AG04449 (cell line): ENCODE measurements at places on chromosomes 3 and 15.

DNA sequence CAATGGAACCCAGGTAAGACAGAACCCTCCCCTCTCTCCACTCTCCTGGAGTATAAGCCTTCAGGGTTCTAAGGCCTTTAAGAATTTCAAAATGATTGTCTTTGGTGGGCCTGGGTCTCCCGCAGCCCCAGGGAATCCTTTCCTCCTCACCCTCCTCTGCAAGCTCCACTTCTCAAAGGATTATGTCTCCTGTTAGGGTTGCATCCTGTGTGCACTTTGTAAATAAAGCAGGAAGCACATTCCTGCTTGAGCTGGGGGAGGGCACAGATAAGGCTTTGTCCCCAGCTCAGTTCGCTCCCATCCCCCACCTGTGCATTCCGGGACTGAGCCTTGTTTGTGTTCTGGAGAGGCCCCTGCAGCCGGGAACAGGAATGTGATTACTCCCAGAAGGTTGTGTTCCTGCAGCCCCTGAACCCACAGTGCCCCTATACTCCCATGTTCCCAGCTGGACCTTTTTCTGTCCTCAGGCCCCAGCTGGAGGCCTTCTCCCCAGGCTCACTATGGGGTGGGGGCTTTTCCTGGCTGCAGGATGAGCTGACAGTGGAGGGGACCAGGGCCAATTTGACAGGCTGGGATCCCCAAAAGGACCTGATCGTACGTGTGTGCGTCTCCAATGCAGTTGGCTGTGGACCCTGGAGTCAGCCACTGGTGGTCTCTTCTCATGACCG lies 9.5 kb downstream of the TYRO3 start:
- no peak for DNase-seq

DNA sequence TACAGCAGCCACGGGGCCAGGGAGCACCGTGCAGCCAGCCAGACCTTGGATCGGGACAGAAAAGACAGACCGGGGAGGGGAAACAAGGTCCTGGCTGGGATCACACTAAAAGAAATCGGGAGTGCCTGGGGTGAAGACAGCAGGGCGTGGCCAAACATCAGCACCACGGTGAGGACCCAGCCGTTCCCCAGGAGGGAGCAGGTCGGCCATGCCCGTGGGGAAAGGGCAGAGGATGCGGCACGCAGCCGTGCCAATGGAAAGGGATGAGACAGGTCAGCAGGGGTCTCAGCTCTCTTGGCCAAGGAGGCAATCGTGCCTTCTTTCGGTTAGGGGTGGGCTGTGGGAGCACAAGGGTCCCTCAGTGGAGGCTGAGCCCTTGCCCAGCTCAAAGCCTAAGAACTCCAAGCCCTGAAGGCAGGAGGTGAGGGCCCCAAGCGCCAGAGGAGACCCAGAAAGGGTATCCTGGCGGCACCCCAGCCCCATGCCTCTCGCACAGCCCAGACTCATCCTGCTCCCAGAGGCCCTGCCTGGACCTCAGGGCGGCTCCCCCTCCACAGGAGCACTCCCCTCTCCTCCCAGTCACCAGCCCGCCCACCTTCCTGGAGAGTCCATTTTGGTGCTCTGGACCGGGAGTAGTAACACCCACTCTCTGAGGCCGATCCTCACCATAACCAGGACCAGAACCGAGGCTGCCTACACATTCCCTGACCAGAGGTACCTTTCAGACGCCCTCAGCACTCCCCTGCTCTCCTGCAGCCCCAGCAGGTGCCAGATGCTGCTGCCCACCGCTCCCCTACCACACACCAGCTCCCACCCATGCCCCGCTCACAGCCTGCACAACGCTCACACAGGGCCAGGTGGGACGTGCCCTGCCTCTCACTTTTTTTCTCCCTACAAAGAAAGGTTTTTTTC lies 23.2 kb upstream of the OCA2 start:
- no peak for DNase-seq

DNA sequence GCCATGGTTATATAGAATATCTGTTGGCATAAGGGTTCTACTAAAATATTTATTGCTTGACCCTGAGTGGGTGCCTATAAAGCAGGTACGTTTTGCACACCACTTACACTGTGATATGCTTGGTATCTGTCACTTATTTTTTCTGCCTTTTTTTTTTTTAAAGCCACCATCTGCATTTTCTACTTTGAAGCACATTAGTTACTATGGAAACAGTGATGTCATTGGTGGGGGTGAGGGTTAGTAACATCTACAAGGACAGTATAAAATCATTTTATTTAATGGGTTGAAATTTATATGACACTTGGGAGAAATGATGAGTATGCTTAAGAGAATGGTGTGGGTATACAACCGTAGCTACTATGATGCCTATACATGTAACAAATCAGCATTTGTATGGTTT lies 25.6 kb downstream of the SLCO3A1 start:
- DNase-seq = no peak

DNA sequence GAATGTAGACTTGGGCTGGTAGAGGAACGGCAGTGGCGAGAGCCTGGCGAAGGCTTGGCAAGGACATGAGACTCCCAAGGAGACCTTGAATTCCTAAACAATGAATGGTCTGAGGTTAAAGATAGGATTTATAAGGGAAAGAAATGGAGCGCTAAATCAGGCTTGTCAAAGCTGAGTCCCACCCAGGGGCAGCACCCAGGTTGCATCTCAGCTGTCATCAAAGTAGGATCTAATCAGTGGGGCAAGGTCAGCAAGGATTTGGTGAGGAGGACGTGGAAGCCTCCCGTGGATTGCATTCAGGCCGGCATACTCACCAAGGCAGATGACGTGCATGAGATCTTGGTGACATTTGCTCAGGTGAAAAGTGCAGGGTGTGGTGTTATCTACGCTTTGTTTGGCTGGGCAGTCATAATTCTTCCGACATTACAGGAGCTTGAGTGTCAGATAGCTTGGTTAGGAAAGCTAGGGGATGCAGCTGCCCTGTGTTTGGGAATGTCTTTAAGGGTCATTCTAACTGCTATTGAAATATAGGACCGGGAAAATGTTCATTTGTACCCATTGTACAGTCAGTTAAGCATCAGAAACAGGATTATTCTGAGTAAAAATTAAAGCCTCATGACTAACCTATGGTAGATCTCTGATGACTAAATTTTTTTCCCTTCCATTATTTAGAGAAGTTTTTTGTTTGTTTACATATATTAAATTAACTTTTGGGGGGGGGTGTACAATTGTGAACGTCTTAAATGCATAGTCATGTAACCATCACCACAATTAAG lies 99.4 kb upstream of the TSC22D2 start:
- DNase-seq = no peak

DNA sequence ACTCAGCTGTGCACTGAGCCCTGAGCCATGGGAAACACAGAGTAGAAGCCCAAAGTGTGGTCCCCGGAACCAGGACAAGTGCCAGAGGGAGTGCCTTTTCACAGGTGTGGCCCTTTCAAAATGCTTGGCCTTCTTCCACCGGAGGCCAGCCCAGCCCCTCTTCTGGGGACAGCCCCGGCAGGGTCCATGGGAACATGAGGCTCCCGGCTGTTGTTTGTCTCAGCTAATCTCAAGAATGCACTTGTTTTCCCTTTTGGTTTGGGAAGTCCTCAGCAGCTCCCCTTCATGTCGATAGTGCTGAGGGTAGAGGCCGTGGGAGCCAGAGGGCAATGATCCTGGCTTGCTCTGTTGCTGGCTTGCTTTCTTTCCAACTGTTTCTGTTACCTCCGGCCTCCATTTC lies 91.1 kb upstream of the MRPS22 start:
- no peak for DNase-seq

DNA sequence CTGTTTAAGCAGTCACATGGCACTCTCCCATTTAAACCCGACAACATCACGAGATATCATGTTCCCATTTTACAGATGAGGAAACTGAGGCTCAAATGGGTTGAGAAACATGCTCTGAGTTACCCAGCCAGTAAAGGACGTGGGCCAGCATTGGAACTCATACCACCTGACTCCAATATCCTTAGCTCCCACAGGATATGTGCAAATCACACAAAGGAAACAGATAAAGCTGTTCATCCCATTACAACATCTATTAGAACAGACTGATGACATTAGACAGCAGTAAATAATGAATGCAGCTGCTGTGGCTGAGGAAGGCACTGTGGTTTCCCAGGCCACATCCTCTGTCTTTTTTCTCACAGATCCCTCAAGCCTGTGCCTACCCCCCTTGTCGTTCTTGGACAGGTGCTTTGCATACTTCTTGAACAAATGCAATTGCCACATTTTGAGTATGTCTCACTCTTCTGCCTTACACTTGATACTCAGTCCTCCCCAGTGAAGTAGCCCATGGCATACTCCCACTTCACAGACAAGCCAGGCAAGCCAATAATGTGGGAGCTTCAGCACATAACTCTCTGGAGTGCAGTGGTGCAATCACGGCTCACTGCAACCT lies 17.7 kb downstream of the FRMD4B start:
- no peak for DNase-seq

GRCh38 chr3:10703875-10704274 lies 112.2 kb upstream of the SLC6A11 start:
- DNase-seq = peak; percentile 7

DNA sequence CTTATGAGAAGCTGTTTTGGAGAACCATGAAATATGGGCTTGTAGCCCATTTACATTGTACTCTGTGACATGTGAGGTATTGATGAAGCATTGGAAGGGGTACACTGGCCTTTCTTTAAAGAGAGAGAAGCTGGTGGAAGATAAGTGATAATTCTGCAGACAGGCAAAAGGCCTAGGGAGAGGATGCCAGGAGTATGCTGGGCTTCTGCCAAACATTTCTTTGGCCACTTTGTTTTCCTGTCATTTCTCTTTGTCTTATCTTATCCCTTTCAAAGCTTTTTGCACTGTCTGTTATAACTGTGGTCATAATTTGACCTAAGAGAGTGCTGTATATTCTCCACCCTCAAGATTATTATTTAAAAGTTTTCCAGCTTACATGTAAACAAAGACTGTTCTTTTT lies 109.6 kb upstream of the SEMA6D start:
- DNase-seq = no peak

GRCh38 chr15:20340931-20341661 lies 200.5 kb downstream of the GOLGA6L6 start:
- DNase-seq = no peak

DNA sequence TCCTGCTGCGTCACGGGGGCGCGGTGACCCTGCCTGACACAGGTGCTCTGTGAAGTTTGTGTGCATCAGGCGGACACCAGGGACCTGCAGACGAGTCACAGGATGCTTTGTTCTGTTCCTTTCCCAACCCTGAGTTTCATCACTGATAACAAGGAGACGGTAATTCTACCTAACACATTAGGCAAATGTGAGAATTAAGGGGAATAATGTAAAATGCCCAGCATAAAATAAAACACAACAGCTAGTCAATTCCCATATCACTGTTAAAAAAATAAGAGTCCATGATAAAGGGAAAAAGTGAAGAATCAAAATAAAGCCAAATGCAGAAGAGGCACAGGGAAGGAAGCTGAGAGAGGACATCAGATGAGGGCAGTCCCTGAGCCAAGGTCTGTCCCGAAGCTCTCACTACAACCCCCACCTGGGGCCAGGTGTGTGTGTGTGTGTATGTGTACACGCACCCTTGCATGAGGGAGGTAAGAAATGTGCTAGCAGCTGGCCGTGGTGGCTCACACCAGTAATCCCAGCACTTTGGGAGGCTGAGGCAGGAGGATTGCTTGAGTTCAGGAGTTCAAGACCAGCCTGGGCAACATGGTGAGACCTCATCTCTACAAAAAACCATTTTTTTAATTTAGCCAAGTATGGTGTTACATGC lies 27.5 kb downstream of the PLA2G4D start:
- no peak for DNase-seq

DNA sequence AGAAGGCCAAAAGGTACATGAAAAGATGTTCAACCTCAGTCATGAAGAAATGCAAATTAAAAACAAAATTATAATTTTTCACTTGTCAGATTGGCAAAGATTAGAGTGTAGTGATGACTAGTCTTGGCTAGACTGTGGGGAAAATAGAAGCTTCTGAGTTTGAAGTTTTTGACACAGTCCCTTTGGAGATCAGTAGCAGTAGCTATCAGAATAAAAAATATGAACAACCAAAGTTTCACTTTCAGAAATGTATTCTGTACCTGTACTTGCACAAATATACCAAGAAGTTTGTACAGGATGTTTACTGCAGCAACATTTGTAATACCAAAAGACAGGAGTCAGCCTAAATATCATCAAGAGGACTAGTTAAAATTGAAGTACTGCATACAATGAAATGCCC lies 14.1 kb downstream of the ATP2C1 start:
- no peak for DNase-seq

DNA sequence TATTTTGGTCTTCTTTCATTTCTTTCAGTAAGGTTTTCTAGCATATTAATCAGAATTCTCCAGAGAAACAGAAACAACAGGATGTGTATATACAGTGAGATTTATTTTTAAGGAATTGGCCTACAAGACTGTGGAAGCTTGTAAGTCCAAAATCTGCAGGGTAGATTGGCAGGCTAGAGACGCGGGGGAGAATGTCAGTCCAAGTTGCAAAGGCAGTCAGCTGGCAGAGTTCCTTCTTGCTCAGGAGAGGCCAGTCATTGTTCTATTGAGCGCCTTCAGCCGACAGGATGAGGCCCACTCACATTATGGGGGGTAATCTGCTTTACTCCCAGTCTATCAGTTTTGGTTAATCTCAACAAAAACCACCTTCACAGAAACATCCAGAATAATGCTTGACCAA lies 133.4 kb upstream of the UBE3A start:
- no peak for DNase-seq

DNA sequence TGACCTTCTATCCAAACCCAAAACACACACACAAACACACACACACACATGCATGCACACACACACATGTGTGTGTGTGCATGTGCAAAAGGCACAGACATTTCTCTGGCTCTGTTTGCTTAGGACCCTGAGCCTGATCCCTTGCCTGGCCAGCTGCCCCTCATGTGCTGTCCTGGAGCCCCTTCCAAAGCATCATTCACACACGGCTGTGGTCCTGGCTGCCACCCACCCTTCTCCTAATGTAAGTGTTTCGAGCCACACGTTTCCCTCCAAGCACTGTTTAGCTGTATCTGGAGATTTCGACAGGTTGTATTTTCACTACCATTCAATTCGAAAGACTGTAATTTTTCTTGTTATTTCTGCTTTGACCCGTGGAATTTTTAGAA lies 45.8 kb upstream of the KLF13 start:
- DNase-seq = no peak

GRCh38 chr3:72015463-72015862 lies 230.5 kb upstream of the PROK2 start:
- DNase-seq = no peak

- DNase-seq = no peak
Observed at GRCh38 chr15:65067317-65067644, 510 bp downstream of the RASL12 start.

- no peak for DNase-seq
Observed at GRCh38 chr15:26572602-26573350, 200.1 kb downstream of the GABRB3 start.

GRCh38 chr15:85956532-85957275 lies 123.0 kb upstream of the AGBL1 start:
- DNase-seq = no peak

GRCh38 chr3:101819649-101820206 lies 29.6 kb upstream of the NFKBIZ start:
- DNase-seq = no peak

GRCh38 chr15:47188758-47189507 lies 528.4 kb upstream of the SEMA6D start:
- no peak for DNase-seq

GRCh38 chr3:168121184-168122017 lies 25.7 kb upstream of the GOLIM4 start:
- DNase-seq = no peak

- DNase-seq = no peak
Observed at GRCh38 chr3:77524463-77524862, 484.6 kb downstream of the ROBO2 start.
